ENCODE measurements at places on chromosomes 1 and 21.

- no peak for DNase-seq
These were observed 23.3 kb upstream of the PCP4 start for GRCh38 chr21:39843916-39844315.

- DNase-seq = no peak
These were observed 5.9 kb upstream of the MROH9 start for GRCh38 chr1:170929412-170929834.

DNA sequence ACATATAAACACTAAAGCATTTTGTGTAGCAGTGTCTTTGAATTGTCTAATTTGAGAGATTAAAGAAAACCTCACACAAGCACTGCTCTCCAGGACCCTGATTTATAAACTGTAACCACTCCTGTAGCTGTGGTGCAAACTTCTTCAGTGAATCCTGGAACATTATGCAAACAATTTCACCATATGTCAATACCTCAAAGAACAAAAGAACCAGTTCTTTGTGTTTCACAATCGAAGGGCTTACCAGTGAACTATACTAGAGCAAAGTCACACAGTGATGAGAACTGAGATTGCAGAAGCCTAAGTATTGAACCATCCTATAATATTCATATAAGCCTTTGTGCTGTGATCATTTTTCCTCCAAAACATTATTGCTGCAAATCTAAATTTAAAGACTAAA is 21.5 kb downstream of the DPH5 start:
- no peak for DNase-seq

DNA sequence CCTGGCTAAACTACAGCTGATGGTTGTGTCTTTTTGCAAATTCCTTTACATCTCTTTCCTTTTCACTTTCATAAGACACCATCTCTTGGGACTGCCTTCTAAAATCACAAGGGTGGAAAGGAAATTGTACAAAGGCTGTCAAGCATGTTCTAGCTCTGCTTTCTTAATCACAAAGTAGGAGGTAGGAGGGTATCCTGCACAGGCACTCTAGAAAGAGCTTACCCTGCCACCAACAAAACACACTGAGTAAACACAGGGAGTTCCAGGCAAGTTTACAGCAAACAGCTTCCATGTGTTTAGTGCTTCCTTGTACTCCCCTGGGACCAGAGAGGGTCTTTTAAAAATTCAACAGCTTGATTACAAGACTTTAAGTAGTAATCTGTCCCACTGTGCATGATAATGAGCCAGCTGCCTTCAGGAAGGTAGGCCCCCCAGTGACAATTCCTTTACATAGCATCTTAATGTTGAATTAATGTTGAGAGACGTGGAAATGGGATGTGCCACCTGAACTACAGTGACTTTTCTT is 2.4 kb downstream of the PLPP3 start:
- DNase-seq = no peak

DNA sequence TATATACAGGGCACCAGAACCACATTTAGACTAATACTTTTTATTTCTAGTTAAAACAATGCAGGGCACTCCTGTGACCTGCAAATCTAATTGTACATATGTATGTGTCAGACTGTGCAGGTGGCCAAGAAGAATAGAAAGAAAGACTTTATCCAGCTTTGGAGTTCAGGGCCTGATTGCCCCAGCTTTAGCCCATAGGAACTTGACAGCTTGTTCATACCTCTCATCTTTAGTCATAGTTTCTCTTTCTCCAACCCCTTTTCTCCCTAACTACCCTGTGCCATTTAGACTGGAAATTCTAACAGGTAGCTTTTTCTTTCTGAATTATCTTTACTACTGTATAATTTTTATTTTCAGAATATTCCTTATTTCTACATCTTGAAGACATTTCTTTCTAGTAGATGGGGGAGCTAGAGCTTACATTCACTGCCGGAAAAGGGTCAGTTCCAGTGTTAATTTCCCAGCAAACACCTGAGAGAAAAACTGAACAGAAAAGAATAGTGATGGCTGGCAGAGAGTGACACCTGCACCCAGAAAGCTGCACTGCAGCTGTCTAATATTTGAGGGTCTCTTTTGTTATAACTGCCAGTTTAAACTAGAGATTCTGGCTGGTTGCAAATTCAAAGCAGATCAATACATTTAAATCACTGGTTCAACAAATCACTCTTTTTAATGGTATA is 8.4 kb downstream of the YBX1 start:
- no peak for DNase-seq

DNA sequence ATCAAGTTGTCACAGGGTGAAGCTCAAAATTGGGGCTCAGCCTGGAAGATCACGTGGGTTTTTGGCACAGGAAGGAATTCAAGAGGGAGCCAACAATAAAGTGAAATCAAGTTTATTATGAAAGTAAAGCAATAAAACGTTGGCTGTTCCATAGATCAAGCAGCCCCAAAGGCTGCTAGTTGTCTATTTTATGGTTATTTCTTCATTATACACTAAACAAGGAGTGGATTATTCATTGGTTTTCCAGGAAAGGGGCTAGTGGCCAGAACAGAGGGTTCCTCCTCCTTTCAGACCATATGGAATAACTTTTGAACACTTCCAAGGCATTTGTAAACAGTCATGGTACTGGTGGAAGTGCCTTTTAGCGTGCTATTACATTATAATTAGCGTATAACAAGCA is 723.5 kb upstream of the ADAMTS5 start:
- no peak for DNase-seq

DNA sequence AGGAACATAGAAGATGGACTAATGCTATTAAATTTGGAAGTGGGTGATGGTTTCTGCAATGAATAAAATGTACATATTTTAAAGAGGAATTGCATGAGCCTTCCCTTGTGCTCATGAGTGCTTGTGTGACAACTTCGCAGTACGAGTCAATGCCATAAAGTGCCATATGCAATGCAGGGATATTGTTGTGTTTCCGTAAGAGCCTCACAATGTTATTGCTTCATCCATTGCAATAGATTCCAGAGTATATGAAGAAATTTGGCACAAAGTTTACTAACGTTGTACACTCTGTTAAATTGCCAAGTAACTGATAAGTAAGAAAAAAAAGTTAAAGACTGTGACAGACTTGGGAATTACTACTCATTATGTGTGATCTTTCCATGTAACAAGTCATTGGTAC is 22.3 kb downstream of the BTG3 start:
- no peak for DNase-seq

DNA sequence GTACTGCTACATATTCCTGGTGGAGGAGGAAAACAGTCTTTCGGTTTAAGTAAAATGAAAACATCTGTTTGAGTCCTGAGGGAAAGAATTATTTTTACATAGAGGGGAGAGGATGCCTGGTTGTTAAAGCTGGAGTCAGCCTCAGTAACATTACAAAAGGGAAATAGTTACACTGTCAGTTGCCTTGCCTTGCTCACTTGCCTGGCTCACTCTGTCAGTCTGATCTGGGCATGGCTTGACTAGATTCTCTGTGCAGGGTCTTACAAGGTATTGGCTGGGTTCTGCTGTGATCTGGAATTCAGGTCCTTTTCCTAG is 8.4 kb upstream of the UBE2U start:
- no peak for DNase-seq

GRCh38 chr1:89545264-89546038 is 20.8 kb downstream of the LRRC8B start:
- no peak for DNase-seq

DNA sequence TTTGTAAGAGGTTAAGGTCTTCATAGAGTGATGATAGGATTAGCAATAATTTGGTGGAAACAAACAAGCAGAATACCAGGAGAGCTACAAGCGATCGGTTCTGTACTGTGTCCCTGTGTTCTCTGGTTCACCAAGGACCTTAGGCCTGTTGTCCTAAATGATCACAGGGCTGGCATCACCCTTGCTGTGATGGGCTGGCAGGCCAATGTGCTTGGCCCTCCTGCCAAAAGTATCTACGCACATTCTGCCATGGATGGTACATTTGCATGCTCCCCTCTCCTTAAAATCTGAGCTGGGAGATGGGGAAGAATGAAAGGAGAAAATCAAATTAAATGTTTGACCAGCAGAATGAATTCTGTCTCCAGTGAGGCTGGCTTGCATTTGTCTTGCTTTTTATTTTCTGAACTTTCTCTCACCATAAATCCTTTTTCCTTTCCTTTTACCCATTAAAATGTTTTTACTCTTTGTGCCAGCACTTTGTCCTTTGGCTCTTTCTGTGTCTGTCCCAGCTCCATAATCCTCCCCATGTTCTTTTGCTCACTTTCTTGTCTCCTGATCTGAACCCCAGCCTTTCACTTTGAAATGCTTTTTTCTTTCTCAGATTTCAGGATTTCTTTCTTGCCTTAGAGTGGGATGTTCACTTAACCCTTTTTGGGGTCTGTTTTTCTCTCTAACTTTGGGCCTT is 51.7 kb downstream of the PBX1 start:
- no peak for DNase-seq

GRCh38 chr1:151372058-151372934 is at the start of gene SELENBP1:
TSS of gene SELENBP1 (minus strand) at chr1:151372705. CDS start at chr1:151372641, 64 bp downstream.
- DNase-seq = peak; percentile 76

DNA sequence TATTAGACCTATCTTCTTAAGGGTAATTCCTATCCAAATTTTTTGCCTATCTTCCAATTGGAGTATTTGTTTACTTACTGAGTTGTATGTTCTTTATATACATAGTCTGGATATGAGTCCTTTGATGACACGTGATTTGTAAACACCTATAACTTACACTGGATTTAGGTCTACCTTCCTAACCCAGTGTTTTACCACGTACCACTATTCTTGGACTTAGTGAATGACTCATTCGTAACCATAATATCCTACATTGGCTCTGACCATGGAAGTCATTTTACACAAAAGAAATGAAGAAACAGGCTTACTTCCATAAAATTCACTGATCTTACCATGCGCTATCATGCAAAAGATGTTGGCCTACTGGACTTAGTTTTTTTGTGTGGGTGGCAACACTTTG is 23.9 kb upstream of the ZZZ3 start:
- DNase-seq = no peak

- no peak for DNase-seq
These were observed 55.9 kb upstream of the RCC1 start for GRCh38 chr1:28449904-28450303.

DNA sequence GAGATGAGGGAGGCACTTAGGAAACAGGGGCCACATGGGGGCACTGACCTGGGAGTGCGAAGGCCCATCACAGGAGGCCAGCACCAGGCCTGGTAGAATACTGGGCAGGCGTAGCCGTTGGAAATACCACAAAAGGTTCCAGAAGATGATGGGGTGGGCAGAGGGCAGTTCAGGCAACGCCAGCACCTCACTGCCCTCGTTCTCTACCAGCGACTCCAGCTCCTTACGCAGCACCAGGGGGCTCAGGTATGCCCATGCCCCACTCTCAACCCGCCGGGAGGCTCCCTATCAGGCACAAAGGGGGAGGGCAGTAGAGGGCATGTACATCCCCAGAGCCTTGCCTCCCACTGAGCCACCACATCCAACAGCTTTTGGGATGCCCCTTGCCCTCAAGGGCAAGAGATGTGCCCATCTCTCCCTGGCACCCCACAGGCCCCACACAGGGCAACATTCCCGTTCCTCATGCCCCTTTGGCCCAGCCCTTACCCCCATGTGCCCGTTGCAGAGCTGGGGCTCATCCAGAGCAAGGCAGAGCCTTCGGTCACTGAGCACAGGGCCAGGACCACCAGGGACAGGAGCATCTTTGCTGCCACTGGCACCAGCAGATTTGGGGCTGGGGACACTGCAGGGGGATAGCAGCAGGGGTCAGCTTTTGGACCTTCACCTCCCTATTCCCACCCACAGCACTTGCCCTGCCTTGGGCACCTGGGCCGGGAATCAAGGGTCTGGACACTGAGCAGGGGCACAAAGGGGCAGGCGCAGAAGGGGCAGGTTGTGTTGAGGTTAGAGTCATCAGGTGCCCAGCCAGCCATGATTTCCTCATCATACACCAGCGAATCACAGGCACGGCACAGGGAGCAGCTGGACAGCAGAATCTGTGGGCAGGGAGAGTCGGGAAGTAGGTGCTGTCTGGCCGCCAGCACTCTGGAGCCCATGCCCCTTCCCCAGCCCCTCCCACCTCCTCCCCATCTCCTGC is 9.7 kb upstream of the GATAD2B start:
- no peak for DNase-seq

DNA sequence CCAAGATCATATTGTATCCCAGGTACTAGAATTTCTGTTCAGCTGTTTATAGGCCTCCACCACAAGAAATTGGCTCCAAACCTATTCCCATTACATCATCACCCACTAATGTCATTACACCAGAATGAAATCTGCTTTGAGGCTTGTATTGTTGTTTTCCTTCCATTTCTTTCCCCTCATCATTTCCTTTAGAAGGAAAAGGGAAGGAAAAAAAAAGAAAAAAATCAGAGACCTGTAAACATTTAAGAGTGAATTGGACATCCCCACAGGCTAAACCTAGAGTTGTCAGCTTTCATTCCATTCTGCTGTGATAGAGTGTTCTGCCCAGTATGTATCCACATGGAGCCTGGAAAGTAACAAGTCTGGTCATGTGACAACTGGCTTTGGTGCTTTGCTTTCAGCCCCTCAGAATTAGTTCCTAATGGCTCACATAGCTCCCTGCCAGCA is 44.6 kb downstream of the NFYC start:
- peak; percentile 19 for DNase-seq

- DNase-seq = peak; percentile 55
These were observed 71.7 kb upstream of the JUN start for GRCh38 chr1:58855274-58856165.

GRCh38 chr1:70503358-70503757 is 92.3 kb downstream of the CTH start:
- DNase-seq = no peak

DNA sequence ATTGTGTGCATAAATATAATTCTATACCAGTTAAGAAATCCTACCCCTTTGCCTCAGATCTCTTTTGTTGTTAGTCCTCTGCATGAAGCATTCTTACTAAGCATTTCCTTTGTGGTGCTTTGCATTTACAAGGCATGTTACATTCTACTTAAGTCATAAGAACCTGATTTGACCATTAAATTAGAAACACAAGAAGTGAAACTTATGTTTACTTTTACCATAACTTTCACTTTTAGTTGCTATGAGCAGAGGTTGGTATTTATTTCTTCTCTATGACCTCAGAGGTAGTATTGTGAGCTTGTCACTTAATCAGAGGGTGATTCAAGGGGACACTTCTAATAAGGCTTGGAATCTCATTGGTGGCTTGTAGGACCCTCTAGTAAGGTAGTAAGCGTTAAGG is 9.0 kb downstream of the FAM20B start:
- no peak for DNase-seq

- no peak for DNase-seq
These were observed 269.4 kb downstream of the AMY1C start for GRCh38 chr1:104018922-104019674.

GRCh38 chr1:240854367-240854766 is 242.4 kb upstream of the GREM2 start:
- DNase-seq = peak; percentile 9

DNA sequence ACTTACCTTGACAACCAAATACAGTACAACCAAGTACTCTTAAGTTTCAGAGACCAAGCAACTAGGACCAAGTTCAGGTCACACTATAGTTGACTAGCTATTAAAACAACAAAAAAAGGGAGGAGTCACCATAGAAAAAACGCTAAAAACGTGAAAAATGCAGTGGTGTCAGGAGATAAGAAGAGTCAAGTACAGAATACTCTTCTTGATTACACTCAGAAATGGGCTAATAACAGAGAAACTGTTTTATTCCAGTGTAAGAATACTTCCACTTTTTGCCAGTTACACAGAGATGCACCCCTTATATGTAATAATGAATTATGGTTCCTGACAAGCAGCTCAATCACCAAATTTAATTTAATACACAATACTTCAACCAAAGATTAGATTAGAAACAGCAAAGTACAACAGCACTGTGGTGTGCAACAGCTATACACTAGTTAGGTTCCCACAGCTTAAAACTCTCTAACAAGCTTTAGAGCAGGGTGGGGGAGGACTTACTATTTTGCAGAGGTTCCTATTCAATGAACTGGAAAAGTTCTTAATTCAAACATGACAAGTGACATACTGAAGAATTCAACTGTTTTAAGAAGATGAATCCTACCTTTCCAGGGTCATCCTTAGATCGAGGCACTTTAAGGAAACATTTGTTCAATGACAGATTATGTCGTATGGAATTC is 70.4 kb downstream of the FOXJ3 start:
- DNase-seq = no peak

Measured in SJSA1 (cell line).